ENCODE measurements at places on chromosomes 2 and 18.

DNA sequence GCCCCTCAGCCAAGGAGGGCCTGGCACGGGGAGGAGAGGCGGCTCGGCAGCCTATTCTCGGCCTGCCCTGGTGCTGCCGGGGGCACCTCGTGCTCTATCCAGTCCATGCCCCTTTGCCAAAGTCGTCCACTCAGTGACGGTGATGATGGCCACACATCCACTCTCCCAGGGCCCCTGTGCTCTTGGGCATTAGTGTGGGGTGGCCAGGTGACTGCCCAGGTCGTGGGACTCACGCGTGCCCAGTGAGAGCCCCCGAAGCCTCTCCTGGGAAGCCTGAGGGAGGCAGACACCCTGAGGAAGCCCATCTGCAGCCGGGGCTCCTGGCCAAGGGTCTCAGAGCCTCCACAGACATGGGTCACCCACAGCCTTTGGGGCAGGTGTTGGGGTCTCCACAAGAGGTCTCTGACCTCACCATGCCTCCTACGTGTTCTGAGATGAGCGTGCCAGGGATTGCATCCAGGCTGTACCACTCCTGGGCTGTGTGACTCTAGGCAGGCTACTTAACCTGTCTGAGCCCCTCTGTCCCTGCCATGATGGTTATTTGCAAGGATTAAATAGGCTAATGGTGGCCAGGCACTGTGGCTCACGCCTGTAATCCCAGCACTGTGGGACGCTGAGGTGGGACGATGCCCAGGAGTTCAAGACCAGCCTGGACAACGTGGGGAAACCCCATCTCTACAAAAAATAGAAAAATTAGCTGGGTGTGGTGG is 12.9 kb downstream of the RAMP1 start:
- no peak for DNase-seq

DNA sequence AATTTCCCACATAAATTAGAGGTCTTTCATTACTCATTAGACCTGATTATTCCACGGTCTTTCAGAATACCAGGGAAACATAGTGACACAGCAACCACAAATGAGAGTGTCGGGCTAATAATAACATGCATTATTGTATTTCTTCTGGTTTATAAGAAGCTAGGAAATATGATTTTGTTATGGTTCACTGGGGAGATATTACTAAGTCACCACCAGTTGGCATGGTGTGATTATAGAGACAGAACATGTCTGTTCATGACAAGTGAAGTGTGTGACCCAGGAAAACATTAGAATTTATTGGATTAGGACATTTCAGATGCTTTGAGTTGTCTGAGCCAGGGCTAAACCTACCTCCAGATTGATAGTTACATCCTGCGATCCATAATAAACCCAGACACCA is 494.4 kb downstream of the FBXO15 start:
- no peak for DNase-seq

DNA sequence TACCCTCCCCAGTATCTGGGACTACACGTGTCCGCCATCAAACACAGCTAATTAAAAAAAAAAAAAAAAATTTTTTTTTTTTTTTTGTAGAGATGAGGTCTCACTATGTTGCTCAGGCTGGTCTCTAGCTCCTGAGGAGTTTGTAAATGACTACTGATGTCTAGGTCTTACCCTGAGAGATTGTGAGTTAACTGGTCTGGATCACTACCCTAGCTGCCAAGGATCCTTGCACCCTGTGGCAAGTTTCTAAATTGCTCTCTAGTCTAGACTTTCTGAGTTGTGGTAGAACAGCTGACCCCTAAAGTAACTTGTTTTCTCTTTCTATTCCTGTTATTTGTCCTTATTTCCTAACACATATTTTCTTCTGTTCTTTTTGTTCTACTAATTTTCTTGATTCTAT is 44.5 kb downstream of the ABHD3 start:
- no peak for DNase-seq

GRCh38 chr2:194824450-194824849 is 832.6 kb upstream of the SLC39A10 start:
- DNase-seq: no peak

- no peak for DNase-seq
These were observed 84.3 kb upstream of the SERTAD2 start for GRCh38 chr2:64738026-64738425.

DNA sequence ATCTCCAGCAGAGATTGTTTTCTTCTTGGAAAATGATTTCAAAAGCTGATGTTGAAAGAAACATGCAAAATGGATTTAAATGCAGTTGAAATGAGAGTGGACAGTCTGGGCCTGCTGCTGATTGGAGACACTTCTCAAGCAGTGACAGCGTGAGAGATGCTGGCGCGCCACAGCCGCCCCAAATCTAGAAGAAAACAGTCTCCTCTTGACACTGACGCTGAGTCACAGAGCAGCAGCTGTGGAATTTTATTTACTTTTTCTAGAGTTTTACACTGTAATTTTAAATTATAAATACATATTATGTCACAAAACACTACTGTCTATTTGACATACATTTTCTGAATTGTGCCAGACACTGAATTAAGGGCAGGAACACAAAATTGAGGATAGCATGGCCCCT is 121.8 kb upstream of the TMEM200C start:
- DNase-seq: no peak

GRCh38 chr2:160091381-160091780 is 29.0 kb upstream of the PLA2R1 start:
- no peak for DNase-seq

GRCh38 chr2:64222351-64222750 is 78.1 kb upstream of the PELI1 start:
- DNase-seq: no peak

DNA sequence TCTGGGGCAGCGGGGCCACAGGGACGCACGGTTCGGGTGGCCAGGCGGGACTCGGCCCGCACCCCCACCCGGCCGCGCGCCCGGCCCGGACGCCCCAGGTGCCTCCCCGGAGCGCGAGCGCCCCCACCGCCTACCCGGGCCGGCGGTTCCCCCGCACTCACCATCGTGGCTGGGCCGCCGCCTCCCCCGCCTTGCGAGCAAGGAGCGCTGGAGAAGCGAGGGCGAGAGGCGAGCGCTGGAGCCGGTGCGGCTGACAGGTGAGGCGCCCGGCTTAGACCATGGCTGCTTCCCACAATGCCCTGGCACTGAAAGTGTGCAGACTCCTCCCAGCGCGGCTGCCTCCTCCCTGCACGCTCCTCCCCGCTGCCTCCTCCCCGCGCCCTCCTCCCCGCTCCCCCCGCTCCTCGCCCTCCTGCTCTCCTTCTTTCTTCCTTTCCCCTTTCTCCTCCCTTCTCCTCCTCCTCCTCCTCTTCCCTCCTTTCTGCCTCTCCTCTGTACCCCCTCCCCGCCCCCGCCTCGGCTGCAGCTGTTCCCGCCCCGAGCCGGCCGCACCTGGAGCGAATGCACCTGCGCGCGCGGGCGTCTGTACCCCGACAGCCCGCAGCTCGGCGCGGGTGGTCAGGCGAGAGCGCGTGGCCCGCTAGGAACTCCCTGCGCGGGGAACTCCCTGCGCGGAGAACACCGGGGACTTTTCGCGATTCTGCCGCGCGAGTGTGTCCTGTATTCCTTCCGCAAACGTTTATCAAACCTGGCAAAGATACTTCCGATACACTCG is at the start of gene AP1S3:
TSS of gene AP1S3 (minus strand) at position 296 of the 775 bp plus-strand sequence. CDS start at position 164, 132 bp downstream.
- peak; percentile 63 for DNase-seq

DNA sequence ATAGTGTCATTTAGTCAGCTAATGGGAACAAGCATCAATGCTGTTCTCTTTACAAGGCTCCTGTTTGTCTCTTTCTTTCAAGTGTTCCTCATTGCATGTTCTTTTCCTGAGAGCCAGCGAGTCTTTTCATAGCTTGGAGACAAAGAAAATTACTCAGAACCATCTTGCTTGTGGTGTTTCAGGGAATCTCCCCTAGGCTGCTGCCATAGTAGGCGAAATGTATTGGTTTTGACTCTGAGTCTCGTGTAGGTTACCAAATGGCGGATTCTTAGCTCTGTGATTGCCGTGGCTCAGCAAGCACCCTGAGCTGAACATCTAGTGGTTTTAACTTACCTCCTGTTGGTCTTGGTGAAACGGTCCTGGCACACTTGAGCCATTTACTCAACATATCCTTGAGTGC is 68.7 kb downstream of the RHBDD1 start:
- DNase-seq: no peak

- peak; percentile 72 for DNase-seq
These were observed 825 bp downstream of the ITGA6 start for GRCh38 chr2:172427990-172428831.

DNA sequence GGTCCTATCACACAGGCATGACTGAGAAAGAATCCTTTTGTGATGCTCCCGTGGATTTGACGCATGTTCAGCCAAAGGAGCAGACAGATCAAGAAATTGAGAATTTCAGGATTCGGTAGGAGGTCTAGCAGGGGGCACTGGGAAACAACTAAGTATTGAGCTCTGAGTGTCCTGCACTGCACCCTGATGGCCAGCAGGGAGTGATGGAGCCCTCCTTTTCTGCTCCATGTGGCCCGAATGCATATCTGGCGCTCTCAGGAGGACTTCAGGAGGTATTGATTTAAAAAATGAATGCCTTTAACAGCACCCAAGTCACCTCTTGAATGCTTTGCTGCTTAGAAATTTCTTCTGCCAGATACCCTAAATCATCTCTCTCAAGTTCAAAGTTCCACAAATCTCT is 58.0 kb downstream of the ZNF519 start:
- no peak for DNase-seq

DNA sequence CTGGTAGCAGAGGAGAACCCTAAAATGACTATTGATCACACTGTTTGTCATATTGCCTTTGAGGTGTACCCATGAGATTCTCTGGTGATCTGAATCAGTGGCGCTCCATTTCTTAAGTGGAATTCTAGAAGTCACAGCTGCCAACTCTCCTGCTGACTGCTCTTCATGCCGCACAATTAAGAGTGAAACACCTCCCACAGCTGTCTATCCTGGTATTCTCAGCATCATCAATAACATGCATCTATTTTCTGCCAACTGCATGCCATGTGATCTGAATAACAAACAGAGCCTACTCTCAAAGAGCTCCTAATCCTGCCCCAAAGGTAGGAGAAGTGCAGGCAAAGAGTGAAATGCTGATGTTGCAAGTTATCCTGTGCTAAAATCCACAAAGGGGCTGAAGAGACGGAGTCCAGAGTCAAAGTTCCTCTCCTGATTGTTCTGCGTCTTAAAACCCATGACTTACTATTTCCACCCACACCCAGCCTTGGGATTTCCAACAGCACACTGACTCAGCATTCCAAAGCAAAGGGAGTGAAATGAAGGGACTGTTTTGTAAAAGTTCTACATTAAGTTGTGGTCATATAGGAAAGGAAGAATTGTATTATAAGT is 13.7 kb upstream of the DAPL1 start:
- DNase-seq: no peak

DNA sequence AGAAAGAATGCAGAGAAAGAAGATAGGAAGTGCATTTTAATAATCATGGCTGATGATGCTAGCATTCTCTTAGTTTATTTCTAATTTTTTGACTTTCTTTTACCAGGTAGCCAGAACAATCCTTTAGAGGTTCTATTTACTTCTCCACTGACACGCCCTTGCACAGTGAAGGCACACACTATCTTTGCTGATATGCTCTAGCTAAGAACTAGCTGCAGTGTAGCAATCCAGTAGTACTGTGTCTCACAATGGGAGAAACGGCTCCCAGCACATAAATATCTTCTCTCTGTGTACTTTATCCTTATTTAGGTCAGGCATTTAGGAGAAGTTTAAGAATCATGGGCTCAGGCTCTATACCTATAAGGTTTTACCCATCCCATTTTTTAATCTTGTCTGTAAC is 1005.4 kb downstream of the LRP1B start:
- no peak for DNase-seq

GRCh38 chr2:168723275-168723899 is 79.0 kb upstream of the NOSTRIN start:
- DNase-seq: no peak

GRCh38 chr2:237438080-237438940 is 24.3 kb upstream of the COL6A3 start:
- no peak for DNase-seq

GRCh38 chr2:12177455-12178288 is 431.2 kb downstream of the LPIN1 start:
- DNase-seq: peak; percentile 46

DNA sequence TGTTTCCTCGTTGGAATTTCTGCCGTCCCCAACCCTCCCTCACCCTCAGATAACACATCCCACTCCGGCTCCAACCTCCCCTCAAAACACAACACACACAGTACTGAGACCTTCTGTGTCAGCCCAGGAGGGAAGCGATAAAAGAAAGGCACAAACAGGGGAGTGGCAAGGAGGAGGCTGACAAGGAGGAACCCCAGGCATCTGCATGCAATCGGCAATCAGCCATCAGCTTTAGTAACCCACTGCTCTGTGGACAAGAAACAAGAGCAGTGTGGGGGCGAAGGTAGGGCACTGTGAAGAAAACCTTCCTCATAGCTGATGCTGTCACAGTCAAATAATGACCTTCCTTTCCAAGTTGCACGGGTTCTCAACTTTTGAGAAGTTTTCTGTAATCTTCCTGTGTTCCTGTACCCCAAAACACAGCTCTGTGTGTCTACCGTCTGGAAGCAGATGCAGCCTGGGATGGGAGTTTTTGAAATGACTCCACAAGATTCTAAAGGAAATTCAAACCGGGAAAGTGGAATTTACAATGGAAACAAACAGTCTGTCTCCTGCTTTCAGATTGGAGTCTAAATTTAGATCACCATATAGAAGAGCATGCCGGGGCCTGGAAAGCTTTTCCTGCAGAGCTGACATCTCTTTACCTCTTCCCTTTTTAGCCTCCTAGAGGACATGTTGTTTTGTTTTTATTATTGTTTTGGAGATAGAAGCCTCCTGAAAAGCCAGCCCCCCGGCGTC is 16.4 kb upstream of the LPIN2 start:
- no peak for DNase-seq

- no peak for DNase-seq
These were observed 84.3 kb downstream of the ACSL3 start for GRCh38 chr2:222944971-222945740.

Measured in stimulated activated naive CD4-positive, alpha-beta T cell (primary cell).